ENCODE measurements at places on chromosomes 5 and 9.

- DNase-seq: peak; percentile 71
Measured at GRCh38 chr5:159156426-159157238, 52.7 kb downstream of the RNF145 start.

DNA sequence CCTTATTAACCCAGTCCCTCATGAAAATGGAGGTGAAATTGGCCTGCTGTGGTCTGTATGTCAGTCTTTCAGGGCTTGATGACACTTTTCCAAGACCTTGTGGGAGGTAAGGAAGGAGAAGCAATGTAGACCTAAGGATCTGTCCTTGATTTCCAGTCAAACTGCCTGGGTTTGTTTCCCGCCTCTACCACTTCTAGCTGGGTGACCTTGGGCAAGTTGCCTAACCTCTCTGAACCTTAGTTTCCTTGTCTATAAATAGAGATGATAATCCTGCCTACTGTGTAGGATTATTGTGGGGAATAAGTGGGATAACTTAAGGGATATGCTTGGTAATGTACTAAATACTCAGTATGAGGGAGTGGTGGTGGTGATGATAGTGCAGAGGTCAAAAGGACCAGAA is 59.7 kb downstream of the PPARGC1B start:
- DNase-seq: no peak

GRCh38 chr9:74503666-74504065 is 6.5 kb downstream of the RORB start:
- DNase-seq: no peak

GRCh38 chr5:55481293-55481855 is 53.4 kb downstream of the PLPP1 start:
- DNase-seq: no peak

GRCh38 chr5:15752663-15753285 is 252.8 kb downstream of the FBXL7 start:
- no peak for DNase-seq

GRCh38 chr9:119788921-119789320 is 419.7 kb upstream of the BRINP1 start:
- DNase-seq: no peak

DNA sequence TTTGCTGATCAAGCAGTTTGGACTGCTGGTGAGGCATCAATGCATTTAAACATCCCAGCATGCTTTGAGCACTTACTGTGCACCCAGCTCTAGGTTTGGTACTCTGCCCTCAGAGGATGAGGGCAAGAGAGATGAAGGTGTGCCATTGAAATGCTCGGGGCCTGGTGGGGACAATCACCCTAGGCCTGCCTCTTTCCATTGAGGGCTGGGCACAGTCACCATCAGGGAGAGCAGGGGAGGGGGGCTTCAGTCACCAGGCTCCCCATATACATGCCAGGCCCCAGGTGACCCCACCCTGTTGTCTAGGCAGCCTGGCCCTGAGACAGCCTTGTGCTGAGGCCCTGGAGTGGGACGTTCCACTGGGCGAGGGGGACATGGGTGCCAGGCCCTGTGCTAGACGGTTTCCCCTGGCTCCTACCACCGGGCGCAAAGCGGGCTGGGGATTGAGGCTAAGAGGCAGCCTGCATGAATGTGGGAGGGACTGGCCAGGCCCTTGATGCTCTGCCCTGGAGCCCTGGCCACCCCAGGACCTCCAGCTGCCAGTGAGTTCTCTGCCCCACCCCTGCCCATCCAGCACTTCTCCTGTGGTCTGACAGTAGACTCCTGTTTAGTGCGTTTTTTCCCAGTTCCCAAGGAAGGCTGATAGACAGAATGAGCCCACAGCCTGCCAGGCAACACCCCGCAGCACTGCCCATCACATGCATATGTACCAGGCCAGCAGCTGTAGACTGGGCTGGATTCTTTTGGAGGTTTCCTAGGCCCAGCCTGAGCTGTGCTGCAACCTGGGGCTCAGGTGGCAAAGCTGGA is 18.9 kb downstream of the TCF7 start:
- no peak for DNase-seq

GRCh38 chr5:31359839-31360238 is 166.4 kb downstream of the CDH6 start:
- no peak for DNase-seq
